ENCODE measurements at places on chromosomes 11 and 22.

GRCh38 chr11:123174196-123175183 is 20.6 kb downstream of the CLMP start:
- no peak for DNase-seq

DNA sequence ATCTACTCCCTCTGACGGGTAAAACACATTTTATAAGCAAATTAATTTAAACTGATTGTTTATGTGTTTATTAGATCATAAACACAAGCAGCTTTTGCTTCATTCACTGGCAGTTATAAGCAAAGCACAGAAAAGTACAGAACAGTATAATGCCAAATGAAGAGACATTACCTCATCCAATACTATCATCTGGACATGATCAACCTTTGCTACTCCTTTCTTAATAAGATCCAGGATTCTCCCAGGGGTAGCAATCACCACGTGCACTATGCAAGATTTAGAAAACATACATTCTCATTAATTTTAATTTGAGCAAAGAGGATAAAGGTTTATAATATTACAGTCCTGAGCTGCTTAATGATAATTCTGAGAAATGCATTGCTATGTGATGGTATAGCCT is 27.9 kb downstream of the DDX6 start:
- DNase-seq: no peak

- DNase-seq: no peak
Observed at GRCh38 chr22:50190941-50191741, 5.4 kb downstream of the TRABD start.

DNA sequence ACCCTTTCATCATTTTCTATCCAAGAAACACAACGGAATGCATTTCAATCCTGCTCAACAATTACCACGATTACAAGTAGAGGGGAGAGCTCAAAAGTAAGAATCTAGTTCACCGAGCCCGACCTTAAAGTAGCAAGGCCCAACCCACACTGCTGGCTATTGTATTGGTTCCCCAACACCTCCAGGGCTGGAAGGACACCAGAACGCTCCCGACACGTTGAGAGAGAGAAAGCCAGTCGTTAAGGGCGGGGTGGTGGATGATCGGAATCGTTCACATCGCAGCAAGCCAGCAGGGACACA is 690 bp downstream of the CKAP5 start:
- DNase-seq: no peak

GRCh38 chr11:2393941-2394817 is 6.4 kb upstream of the TSSC4 start:
- no peak for DNase-seq

DNA sequence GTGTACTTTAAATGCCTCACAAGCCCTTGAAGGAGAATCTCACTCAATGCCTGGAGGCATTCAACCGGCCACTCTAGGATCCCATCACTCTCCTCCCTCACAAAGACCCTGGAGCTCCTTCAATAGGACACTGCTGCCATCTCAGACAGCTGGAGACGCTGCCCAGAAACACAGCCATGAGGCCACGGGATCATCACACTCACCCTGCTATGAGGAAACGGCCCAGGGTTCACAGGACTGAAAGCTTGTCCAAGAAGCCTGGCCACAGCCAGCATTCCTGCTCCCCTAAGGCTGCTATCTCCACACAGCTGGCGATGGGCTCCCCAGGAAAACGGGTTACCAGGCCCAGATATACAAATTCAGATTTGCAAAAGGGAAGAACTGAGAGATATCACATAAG is 13.2 kb downstream of the CARS1 start:
- DNase-seq: no peak

GRCh38 chr22:45284705-45285262 is at the start of gene UPK3A:
TSS of gene UPK3A (plus strand) at chr22:45284949. CDS start at chr22:45285014, 65 bp downstream.
- DNase-seq: no peak

GRCh38 chr22:36445158-36445668 is 36.2 kb downstream of the TXN2 start:
- no peak for DNase-seq

Data from D721Med (cell line).